ENCODE measurements at places on chromosomes 11 and 22. TPM values are rescaled to one million over a fixed set of nuclear protein-coding genes. Genes with fewer than 3 reads are reported as not detected.

Gene RBX1
- 59.6 TPM for total RNA-seq

Gene PGA3
- 0.64 TPM for total RNA-seq

Gene OR56A4
- not detected for total RNA-seq

Gene TSPAN18
- 0.64 TPM for total RNA-seq

Gene NPTXR
- 0.64 TPM for total RNA-seq

Gene FOLR2
- total RNA-seq, result not detected

Gene KCNQ1
- not detected for total RNA-seq

Gene CDC42BPG
- under 0.01 TPM for total RNA-seq

Gene SLCO2B1
- total RNA-seq, result under 0.01 TPM

Gene CCDC116
- 0.32 TPM for total RNA-seq

Gene RIC3
- total RNA-seq, result not detected

Gene PKDREJ
- total RNA-seq, result not detected

Gene KCNJ11
- not detected for total RNA-seq

Gene OR6A2
- total RNA-seq, result 0.32 TPM

Measured in fibroblast of villous mesenchyme (primary cell).